GM12891 (cell line): ENCODE measurements at places on chromosomes 4 and X.

- no peak for DNase-seq
These were observed 163.5 kb upstream of the SPIN4 start for GRCh38 chrX:63514569-63515080.

GRCh38 chrX:107445631-107446030 is 3.8 kb upstream of the FRMPD3 start:
- DNase-seq: no peak

DNA sequence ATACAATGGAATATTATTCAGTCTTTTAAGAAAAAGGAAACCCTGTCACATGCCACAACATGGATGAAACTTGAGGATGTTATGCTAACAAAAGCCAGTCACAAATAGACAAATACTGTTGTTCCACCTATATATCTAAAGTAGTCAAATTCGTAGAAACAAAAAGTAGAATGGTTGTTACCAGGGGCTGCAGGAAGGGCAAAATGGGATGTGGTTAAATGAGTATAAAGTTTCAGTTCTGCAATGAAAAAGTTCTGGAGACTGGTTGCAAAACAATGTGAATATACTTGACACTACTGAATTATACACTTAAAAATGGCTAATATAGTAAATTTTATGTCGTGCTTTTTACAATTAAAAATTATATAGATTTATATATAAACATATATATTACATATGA is 12.2 kb downstream of the SPOCK3 start:
- DNase-seq: no peak

DNA sequence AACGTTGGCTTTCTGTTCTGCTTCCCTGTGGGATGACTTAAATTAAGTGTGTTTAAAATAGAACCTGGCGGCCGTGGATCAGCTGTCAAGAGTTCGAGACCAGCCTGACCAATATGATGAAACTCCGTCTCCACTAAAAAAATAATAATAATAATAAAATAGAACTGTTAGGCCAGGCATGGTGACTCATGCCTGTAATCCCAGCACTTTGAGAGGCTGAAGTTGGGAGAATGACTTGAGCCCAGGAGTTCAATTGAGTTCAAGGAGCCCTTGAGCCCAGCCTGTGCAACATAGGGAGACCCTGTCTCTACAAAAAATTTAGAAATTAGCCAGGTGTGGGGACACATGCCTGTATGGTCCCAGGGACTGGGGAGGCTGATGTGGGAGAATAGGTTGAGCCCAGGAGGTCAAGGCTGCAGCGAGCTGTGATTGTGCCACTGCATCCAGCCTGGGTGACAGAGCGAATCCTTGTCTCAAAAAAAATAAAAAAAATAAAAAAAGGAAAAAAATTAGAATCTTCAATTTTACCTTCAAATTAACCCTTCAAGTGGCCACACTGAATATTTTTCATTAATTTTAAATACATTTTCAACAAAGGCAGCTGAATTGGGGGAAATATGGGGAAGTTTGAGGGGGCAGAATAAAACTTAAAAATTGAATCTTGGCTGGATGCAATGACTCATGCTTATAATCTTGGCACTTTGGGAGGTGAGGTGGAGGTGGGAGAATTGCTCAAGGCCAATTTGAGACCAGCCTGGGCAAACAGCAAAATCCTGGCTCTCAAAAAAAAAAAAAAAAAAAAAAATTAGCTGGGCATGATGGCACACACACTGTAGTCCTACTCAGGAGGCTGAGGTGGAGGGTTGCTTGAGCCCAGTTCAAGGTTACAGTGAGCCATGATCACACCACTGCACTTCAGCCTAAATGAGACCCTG is 31.8 kb upstream of the HSD17B13 start:
- no peak for DNase-seq

GRCh38 chrX:126658447-126658846 is 105.8 kb upstream of the DCAF12L1 start:
- no peak for DNase-seq

DNA sequence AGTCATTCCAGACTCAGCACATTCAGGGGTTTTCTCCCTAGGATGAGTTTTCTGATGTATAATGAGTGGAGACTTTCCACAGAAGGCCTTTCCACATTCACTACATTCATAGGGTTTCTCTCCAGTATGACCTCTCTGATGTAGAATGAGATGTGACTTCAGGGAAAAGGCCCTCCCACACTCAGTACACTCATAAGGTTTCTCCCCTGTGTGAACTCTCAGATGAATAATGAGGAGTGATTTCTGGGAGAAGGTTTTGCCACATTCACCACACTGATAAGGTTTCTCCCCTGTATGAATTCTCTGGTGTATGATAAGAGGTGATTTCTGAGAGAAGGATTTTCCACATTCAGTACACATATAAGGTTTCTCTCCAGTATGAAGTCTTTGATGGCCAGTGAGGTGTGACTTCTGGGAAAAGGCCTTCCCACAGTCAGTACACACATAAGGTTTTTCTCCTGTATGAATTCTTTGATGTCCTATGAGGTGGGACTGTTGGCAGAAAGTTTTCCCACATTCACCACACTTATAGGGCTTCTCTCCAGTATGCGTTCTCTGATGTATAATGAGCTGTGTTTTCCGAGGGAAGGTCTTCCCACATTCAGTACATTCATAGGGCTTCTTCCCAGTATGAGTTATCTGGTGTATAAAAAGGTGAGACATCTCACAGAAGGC is 12.7 kb downstream of the ZNF630 start:
- DNase-seq: no peak

DNA sequence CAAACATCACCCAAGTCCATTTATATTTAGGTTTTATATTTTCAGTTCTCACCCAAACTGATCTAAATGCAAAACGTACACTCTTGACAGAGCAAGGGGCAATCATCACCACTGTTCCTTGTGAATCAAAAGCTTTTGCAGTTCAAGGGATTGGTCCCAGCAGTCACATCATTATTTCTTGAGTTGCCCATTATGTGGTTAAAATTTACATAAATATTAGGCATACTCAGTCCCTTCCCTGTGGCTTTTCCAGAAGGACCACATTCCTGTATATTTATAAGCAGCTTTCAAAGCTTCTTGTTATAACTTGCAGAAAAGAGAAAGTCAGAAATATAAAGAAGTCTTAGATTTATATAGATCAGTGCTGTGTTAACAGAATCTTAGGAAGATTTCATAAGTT is 224.4 kb downstream of the CLCN4 start:
- no peak for DNase-seq

GRCh38 chrX:70324326-70324725 is 34.4 kb downstream of the KIF4A start:
- no peak for DNase-seq

- no peak for DNase-seq
These were observed 611.9 kb upstream of the TECRL start for GRCh38 chr4:65021149-65021548.

DNA sequence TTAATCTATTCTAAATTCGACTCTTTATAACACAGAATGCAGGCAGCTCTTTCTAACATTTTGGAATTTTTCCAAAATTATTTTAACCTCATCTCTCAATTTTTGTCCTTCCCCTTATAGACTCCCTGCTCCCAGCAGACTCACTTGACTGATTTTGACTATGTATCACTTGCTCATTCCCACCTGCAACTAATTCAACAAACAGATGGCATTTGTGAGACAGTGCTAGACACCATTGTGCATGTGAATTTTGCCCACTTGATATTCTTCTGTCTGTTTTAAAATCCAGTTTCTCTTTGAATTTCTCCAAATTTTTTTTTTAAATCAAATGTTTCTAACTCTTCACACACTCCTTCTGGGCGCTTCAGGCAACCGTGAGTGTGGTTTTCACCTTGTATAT is 1534.0 kb downstream of the PCDH7 start:
- no peak for DNase-seq

GRCh38 chr4:156968479-156968984 is 3.1 kb downstream of the PDGFC start:
- DNase-seq: peak; percentile 20

- no peak for DNase-seq
These were observed 521.5 kb downstream of the BCOR start for GRCh38 chrX:39576041-39576872.

GRCh38 chr4:174873931-174874330 is 44.2 kb upstream of the ADAM29 start:
- DNase-seq: no peak

DNA sequence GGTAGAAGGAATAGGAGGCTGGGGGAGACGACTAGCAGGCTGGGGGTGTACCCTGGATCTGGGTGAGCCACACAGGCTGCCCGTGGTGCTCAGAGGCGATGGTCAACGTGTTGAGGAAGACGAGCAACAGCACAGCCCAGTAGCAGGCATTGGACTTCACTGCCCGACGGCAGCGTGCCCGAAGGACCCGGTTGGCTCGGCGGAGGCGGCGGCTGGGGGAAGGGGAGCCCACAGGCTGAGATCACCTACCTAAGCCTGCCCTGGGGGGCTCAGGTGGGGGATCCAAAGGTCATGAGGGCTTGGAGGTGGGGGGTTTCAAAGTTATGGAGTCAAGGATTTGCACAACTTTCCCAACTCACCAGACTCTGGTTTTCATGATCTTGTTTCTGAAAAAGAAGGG is 7.3 kb downstream of the CACNA1F start:
- no peak for DNase-seq

GRCh38 chrX:526295-527224 is 104.0 kb upstream of the SHOX start:
- DNase-seq: no peak

DNA sequence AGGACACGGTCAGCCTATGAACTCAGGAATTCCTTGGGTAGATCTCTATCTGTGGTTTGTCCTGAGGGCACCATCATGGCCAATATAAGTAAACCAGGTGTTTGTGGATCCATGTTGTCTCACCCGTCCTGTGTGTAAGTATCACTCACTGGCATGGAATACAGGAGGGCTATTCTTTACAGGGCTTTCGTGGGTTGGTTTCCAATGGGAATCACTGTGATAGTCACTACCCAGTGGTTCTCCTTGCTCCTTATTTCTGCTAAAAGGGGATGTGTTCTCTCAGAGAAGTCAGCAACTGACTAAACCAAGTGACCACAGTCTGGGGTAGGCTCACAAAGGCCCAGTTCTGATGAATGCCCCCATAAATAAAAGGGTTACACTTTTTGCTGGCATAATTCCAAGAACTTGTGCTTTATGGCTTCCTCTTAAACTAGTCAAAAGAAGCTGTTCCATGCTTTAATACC is 236.7 kb upstream of the JADE1 start:
- DNase-seq: no peak

DNA sequence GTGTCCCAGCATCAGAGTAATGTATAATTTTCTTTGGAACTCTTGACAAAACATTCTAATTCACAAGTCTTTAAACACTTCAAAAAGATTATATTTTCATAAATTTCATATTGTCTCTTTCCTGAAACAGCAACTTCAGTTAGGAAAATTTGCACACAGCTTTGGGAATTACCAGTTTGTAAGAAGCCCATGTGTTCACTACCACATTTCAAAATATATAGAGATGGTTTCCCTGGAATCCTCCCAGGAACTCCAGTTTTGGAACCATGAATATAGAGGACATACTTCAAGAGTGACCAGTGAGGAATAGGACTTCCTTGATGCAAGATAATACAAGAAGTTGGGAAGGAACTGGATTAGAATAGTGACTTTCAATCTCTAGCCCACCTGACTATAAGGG is 28.7 kb upstream of the HPGDS start:
- no peak for DNase-seq

DNA sequence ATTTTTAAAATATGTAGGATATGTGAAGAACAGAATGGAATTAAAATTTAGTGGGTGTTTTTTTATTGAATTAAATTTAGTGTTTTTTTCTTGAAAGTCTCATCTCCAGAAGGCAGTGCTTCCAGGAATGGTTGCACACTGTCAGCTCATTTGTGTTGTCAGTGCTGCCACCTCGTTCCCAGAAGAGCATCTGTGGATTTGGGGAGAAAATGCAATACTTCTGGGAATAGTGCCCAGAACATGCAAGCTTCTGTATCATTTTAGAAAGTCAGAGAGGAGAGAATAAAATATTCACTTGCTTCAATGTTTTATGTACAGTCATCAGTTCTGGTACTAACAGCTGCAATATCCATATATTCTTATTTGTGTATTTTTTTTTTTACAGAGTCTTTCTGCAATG is 608.8 kb downstream of the PCDH7 start:
- DNase-seq: no peak

DNA sequence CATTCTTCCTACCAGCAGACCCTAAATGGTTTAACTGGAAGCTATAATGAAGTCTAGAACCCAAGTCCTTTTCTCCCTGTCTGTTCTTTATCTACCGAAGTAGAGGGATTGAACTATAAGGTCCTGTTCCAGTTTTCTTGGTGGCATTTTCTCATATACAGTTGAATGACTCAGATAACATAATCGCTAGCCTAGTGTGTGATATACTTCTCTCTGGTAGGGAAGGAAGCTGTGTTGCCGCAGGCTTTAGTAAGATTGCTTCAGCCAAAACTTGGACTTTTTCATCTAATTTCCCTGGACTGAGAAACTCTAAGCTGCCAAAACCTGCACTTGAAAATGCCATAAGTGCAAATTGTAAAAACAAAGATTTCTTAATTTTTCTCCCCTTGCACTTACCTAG is 123.4 kb downstream of the NWD2 start:
- no peak for DNase-seq

DNA sequence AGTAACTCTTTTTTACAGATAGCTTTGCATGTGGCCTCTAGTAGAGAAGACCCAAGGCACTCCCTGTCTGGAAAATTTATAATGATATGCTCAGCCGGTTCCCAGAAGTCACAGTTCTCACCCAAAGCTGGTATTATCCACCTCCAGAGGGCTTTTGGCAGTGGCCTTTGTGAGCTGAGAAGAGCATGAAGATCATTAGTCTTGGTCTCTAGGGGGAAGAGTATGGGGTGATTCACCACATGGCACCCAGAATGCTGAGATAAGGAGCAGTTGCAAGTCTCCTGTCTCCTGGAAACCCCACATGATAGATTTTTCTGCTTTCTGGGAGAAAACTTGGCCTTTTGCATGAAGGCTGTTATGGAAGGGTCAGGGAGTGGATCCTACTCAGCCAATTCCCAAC is 75.4 kb upstream of the PRPS1 start:
- DNase-seq: no peak

- DNase-seq: no peak
These were observed 58.9 kb upstream of the NFKB1 start for GRCh38 chr4:102441978-102442911.

GRCh38 chr4:155032521-155033229 is 175.8 kb upstream of the NPY2R start:
- DNase-seq: no peak

- no peak for DNase-seq
These were observed 221.7 kb downstream of the RBMX2 start for GRCh38 chrX:130623518-130623917.

DNA sequence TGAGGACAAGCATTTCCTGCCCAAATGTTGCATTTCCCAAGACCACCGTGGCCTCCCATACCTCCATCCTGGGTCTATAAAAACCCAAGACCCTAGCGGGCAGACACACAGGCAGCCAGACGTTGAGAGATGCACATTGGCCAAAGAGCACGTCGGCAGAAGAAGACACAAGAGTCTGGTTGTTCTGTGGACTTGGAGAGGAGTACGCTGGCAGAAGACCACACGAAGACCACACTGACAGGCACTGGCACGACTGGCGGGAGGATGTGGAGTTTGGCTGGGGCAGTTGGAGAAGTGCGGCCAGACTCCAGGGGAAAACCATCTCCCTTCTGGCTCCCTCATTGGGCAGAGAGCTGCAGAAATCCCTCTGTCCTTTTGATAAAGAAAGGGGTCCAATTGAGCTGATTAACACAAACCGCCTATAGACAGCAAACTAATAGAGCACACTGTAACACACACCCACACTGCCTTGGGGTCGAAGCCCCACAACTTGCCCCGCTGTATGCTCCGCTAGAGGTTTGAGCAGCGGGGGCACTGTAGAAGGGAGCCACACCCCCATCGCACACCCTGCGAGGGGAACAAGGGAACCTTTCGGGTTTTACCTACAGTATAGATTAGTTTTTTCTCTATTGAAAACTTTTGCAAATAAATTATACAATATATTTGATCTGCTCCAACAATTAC is 376.7 kb upstream of the KLHL4 start:
- no peak for DNase-seq
